ENCODE measurements at places on chromosomes 11 and 22. TPM values are rescaled to one million over a fixed set of nuclear protein-coding genes. Genes with fewer than 3 reads are reported as not detected.

The RIN1 gene
- total RNA-seq, result 31.6 TPM

The ZP1 gene
- total RNA-seq, result 0.10 TPM

The SNAP29 gene
- total RNA-seq, result 15.9 TPM

The KLHL35 gene
- 0.75 TPM for total RNA-seq

The RAC2 gene
- 0.09 TPM for total RNA-seq

The BTBD18 gene
- total RNA-seq, result not detected

The OR8A1 gene
- not detected for total RNA-seq

The CBLIF gene
- total RNA-seq, result not detected

The HBE1 gene
- total RNA-seq, result 0.10 TPM

The GVQW3 gene
- total RNA-seq, result 0.62 TPM

The MMP13 gene
- 0.08 TPM for total RNA-seq

The LUZP2 gene
- not detected for total RNA-seq

The CHRDL2 gene
- 4.0 TPM for total RNA-seq

The CTSW gene
- total RNA-seq, result 0.07 TPM

The DRD2 gene
- 0.06 TPM for total RNA-seq

The AAMDC gene
- total RNA-seq, result 30.4 TPM

The FGF4 gene
- total RNA-seq, result not detected

The CARD18 gene
- not detected for total RNA-seq

The CCDC87 gene
- total RNA-seq, result 0.52 TPM

The CD3D gene
- not detected for total RNA-seq

The NAGA gene
- 7.2 TPM for total RNA-seq

The TUBA8 gene
- 0.51 TPM for total RNA-seq

The SCO2 gene
- total RNA-seq, result 3.9 TPM

The CRYBB2 gene
- total RNA-seq, result not detected

The ARHGAP8 gene
- total RNA-seq, result 1.9 TPM

The OR6T1 gene
- not detected for total RNA-seq

The LRRC75B gene
- 9.0 TPM for total RNA-seq

The APOA5 gene
- total RNA-seq, result not detected

The SERHL2 gene
- 0.28 TPM for total RNA-seq

The OR51B2 gene
- total RNA-seq, result not detected

The GLB1L3 gene
- not detected for total RNA-seq

The RANGAP1 gene
- 87.6 TPM for total RNA-seq

The PGM2L1 gene
- 17.2 TPM for total RNA-seq

The BEST1 gene
- 4.6 TPM for total RNA-seq

The RTCB gene
- 75.1 TPM for total RNA-seq

The SYT9 gene
- 0.12 TPM for total RNA-seq

The MYBPC3 gene
- total RNA-seq, result 0.10 TPM

The SRSF8 gene
- total RNA-seq, result 18.7 TPM

The SEPTIN5 gene
- total RNA-seq, result 10.3 TPM

The GLYATL2 gene
- 0.18 TPM for total RNA-seq

The SUSD2 gene
- total RNA-seq, result 67.6 TPM

The ACRV1 gene
- total RNA-seq, result 0.12 TPM

The WT1 gene
- total RNA-seq, result 5.5 TPM

Measured in A549 treated with AZD2906 at 1 μM for 4 hours (cell line).